ENCODE measurements at places on chromosomes 7 and 10. TPM values are rescaled to one million over a fixed set of nuclear protein-coding genes. Genes with fewer than 3 reads are reported as not detected.

CDC14C gene
- not detected for total RNA-seq

IQUB gene
- 0.34 TPM for total RNA-seq

ACSM6 gene
- not detected for total RNA-seq

NT5C2 gene
- 80.2 TPM for total RNA-seq

EEPD1 gene
- 5.1 TPM for total RNA-seq
